ENCODE measurements at places on chromosomes 12 and 14.

- DNase-seq, result no peak
These were observed 12.3 kb downstream of the GTF2A1 start for GRCh38 chr14:81208489-81208888.

GRCh38 chr12:58530742-58531062 lies 389.6 kb downstream of the LRIG3 start:
- no peak for DNase-seq

- DNase-seq, result no peak
These were observed 96.7 kb upstream of the PPP4R3A start for GRCh38 chr14:91606851-91607250.

DNA sequence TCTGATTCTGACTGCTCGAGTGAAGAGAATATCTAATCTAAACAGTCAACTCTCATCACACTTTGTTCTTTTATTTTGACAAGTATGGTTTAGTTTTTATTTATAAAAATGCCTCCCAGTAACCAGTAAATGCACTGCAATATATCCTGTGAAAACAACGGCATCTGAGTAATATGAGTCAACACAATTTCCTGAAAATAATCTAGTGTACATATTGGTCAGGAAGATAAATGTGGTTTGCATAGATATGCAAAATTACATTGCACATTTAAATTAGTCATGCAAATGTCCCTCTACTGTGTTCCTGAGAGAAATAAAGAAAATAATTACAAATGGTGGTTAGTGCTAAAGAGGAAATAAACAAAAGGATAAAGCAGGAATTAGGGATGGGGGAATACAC lies 1190.7 kb upstream of the SEL1L start:
- peak; percentile 15 for DNase-seq

- DNase-seq, result no peak
These were observed 3.4 kb upstream of the RNASE8 start for GRCh38 chr14:21054123-21054767.

DNA sequence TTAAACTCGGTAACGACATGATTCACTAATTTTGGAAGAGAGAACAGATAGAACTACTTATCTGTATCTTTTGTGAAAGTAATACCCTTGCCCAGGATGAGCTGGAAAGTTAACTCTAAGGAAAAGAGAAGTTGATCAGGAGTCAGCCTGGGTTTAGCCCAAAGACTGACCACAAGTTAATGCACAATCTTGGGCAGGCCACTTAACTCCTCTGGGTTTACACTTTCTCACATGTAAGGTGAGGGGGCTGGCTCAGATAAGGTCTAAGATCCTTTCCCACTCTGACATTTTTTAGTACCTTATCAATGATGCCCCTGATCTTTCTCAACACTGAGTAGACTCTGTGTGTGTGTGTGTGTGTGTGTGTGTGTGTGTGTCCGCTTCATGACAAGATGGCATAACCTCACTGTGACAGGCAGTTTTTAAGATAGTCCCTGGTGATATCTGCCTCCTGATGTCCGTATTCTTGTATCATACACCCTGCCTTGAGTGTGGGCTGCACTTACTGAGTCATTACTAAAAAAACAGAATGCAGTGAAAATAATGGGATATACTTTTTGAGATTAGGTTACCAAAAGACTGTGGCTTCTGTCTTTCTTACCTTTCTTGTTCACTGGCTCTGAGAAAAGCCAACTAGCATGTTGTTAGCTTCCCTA lies 56.2 kb upstream of the CCDC198 start:
- no peak for DNase-seq

DNA sequence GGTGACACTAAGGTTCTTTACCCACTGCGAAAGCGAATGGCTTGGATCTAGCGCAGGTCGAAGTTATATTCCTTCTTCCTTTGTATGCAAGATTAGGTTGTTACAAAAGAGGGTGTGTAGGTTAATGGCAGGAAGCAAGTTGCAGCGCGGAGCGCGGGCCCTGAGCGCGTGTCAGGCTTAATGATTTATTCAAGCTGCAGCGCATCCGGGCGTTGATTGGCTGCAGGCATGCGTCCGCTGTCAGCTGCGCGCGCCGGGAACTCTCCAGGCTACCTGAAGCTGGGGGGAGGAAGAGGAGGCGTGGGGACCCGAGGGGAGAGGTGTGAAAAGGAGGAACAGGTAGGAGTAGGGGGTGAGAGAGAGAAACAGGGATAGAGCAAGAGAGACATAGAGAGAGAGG lies 7.4 kb downstream of the ASCL1 start:
- DNase-seq, result peak; percentile 99

- no peak for DNase-seq
These were observed 47.3 kb upstream of the HMGA2 start for GRCh38 chr12:65776994-65777393.

DNA sequence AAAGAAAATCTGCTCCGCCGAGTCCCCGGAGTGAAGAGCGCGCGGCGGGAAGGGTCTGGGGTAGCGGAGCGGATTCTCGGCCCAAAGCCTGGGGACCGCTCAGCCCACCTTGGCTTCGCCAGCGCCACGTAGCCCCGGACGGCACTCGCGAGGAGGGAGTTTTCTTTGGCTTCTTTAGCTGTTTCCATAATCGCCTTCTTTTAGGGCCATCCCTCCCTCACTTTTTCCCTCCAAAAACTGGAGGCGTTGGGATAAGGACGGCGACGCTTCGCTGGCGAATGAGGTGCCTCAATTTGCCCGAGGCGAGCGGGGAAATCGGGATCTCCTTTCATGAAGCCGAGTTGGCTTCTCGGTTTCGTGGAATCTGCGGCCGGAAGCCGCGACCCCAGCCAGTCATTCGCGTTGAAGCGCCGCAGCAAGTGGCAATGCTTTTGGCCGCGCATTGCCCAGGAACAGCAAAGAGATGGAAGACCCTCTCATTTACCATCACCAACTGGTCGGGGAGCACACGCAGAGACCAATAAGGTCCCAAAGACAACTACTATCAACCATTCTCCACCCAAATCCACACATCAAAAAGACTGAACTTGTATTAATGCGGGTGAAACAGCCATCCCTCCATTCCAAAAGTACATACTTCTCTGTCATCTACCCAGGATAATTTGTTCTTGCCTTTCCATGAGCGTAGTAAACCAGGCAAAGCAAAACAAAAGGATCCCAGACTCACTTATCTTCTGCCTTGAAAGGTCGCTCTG lies 8.4 kb upstream of the SIX1 start:
- DNase-seq, result peak; percentile 63

DNA sequence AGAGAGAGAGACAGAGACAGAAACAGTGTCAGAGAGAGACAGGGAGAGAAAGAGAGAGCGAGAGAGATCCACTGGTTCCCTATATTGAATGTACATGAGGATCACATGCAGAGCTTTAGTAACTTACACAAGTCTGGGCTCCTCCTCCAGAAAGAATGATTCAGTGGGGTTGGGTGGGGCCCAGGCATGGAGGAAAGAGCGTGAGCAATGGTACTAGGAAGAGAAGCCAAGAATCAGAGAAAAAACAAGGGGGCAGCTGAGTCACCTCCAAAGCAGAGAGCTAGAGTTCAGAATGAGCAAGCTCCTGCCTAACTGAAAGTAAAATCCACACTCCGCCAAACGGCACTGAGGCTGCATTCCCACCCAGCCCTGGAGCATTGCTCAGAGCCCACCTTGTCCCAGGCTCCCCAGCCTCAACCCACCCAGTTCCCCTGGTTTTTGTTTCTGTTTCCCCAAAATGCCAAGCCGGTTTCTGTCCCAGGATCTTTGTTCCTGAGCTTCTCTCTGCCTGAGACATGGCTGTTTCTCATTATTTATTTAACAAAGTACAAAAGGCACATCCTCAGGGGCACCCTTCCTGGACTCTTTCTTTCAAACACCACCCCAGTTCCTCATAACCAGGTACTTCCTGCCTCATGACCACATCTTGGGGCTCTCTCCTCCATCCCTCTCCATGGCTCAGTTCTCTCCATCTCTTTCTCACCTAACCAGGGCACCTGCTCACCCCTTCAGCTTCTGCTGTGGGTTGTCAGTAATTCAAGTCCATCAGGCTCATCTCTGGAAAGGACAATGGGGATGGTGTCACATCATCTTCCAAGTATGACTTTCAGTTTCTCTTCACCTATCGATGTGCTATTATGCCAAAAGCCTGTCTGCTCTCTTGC lies 670.3 kb upstream of the TBX3 start:
- DNase-seq, result no peak

GRCh38 chr12:5262885-5263284 lies 169.0 kb upstream of the NTF3 start:
- no peak for DNase-seq

GRCh38 chr12:104463368-104463767 lies 6.6 kb downstream of the CHST11 start:
- DNase-seq, result no peak

DNA sequence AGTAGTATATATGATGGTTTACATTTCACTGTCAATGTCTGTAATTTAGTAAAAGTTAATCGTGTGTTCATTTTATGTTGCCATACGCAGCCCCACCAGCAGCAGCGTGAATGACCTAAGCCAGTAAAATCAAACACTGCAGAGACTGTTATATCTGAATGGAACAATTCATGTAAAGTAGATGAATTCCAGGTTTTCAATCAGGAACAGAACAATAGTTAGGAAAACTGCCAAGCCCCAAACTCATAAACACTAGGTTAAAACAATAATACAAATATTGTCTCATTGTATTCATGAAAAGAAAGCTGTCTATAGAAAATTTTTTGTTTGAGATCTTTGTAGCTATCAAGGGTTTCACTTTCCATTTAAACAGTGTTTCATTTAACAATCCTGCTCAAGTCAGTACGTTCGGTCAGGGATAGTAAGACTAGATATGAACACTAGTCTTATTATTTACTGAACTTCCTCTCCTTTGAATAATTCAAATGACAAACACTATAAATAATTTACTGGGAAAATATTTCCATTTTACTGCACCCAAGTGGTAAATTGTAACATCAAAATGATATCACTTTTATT lies 256.8 kb upstream of the FLRT2 start:
- DNase-seq, result no peak

GRCh38 chr12:115650026-115650425 lies 627.5 kb downstream of the MED13L start:
- no peak for DNase-seq

DNA sequence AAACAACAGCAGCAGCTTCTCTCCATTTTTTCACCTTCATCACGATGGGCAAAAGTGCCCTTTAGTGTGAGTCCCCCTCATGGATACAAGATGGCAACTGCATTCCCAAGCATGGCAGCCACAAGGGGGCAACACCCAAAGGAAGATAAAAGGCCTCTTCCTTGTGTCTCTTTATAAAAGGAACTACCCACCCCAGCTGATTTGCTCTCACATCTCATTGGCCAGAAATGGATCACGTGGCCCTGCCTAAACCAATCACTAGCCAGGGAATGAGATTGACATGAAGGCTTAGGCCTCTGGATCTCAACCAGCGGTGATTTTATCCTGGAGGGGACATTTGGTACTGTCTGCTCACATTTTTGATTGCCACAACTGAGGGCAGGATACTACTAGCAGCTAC lies 21.9 kb upstream of the IFT81 start:
- DNase-seq, result peak; percentile 89

- DNase-seq, result no peak
These were observed 611.1 kb downstream of the AACS start for GRCh38 chr12:125676366-125676765.

DNA sequence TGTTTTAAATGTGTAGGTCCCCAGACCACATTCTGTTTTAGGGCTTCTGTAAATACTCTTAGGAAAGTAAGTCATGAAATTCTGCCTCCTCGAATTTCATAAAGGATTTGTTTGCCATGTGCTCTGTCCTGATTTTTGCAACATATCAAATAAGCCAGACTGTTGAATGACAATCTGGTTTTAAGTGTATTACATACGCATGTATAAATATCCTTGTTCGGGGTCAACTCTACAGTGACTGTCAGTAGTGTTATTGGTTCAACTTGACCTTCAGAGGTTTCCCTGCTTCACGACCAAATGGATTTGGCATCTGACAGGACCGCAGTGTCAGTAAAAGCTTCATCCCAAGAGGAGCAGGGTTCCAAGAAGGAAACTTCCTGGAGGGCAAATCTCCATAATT lies 52.7 kb downstream of the PPM1A start:
- no peak for DNase-seq

DNA sequence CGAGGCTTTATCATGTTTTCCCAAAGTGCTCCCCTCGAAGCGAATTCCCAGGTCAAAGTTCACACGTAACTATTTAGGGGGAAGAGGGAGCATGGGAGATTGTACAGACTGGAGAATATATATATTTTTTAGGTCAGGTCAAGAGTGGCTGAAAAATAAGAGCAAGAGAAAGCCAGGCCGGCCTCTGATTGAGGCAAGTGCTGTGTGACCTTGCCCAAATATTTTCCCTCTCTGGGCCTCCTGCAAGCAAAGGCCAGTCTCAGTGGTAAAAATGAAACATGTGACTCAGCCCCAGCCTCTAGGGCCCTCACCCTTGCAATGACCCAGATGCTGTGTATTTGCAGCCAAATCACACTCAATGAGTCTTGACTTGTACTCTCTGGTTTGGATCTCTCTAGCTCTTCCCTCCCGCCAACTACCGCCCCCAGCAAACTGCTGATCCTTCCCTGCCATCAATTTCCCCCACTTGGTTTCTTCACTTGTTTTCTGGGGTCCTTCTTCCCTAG lies 34.1 kb downstream of the SMUG1 start:
- DNase-seq, result no peak

- DNase-seq, result peak; percentile 32
These were observed 1.4 kb upstream of the PWP1 start for GRCh38 chr12:107684029-107684795.

GRCh38 chr14:90239139-90239538 lies 17.2 kb upstream of the PSMC1 start:
- peak; percentile 10 for DNase-seq

DNA sequence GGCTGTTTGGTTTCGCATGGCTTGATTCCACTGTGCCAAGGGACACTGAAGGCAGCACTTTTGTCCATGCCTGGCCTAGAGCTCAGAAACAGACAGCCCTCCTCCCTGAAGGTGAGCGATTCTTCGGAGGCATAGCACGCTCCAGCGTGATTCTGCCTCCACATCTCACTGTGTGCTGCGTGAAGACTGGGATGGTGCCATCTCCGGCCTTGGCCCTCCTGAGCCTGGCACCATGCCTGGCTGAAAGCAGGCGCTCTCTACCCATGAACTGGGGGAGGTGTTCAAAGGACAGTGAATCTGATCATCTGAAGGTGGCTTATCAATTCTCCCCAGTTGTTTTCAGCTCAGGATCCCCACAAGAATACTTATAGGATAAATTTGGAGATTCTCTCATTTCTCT lies 187.4 kb downstream of the TTC7B start:
- no peak for DNase-seq

DNA sequence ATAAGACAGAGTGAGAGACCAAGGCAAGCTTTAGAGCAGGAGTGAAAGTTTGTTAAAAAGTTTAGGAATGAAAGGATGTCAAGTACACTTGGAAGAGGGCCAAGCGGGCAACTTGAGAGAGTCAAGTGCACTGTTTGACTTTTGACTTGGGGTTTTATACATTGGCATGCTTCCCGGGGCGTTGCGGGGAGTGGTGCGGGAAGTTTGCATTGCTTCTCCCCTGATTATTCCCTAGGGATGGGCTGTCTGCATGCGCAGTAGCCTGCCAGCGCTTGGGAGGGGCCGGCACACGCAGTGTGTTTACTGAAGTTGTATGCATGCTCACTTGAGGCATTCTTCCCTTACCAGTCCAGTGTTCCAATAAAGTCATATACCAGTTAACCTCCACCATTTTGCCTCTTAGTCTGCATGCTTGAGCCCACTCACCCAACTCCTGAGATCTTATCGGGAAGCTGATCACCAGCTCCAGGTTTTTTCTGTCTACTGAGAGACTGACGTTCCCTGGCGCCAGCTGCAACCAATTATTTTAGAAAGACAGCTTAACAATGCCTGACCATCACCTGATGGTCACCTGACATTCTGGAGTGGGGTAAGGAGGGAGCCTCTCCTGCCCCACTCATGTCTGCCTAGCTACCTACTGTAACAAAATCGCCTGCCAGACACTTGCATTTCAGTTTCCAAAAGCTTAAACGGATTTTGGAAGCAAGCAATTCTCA lies 53.2 kb downstream of the DACT1 start:
- peak; percentile 38 for DNase-seq
